EL (cell line): ENCODE measurements at places on chromosomes 4 and X.

- no peak for DNase-seq
These were observed 357.2 kb upstream of the GATB start for GRCh38 chr4:152117933-152118507.

GRCh38 chr4:185020293-185020808 lies 2.1 kb downstream of the HELT start:
- DNase-seq: no peak

GRCh38 chr4:132866616-132867015 lies 282.5 kb upstream of the PCDH10 start:
- no peak for DNase-seq

DNA sequence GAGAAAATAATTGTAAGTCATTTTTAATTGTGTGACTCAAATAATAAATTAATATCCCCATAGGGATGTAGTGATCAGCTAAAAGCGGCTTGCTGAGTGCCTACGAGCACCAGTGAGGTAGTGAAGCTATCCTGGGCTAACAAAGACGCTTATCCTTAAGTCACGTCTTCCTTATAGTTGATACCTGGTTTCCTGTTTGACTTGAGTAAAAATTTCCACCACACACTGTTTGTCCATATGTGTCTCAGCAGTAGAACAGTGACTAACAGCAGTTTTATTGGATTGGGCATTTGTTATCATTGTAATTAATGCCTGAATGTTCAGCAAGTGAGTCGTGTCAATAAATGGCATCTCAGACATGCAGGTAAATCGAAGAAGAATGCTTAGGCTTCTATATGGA lies 241.1 kb downstream of the GRXCR1 start:
- DNase-seq: no peak

DNA sequence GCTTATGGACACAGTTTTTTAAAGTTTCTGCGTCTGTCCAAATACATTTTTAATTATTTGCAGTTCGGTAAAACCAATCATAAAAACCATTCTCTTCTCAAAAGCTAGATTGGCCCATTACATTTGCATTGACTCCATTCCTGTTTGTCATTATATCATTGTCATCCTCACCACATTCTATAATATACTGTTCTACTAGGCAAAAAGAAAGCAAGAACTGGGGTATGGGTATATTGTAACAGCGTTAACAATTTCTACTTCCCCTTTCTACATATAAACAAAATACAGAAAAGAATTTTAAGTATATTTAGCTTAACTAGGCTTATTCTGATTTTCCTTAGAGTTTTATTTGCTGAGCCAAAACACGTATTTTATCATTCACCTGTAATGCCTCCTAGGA lies 91.8 kb downstream of the RAP1GDS1 start:
- DNase-seq: no peak
